ENCODE measurements at places on chromosomes 4 and X.

GRCh38 chr4:143352720-143353119, 16.0 kb downstream of the GAB1 start:
- DNase-seq: no peak

DNA sequence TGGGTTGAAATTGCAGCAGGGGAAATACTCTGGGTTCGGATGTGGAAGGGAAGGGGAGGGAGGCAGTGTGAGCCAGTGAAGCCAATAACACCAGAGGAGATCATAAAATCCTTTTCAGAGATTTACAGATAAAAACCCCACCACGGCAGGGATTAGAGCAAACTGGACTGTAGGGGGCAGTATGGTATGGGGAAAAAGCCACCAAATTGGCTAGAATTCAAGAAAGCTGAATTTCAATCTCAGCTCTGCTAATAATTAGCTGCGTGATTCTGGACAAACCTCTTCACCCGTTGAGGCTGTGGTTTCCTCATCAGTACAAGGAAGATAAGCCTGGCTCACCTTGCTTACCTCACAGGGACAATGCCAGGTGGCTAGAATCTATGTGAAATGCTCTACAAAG, 108.1 kb downstream of the ATG4A start:
- no peak for DNase-seq

GRCh38 chr4:86957215-86957614, 22.4 kb downstream of the AFF1 start:
- DNase-seq: no peak

DNA sequence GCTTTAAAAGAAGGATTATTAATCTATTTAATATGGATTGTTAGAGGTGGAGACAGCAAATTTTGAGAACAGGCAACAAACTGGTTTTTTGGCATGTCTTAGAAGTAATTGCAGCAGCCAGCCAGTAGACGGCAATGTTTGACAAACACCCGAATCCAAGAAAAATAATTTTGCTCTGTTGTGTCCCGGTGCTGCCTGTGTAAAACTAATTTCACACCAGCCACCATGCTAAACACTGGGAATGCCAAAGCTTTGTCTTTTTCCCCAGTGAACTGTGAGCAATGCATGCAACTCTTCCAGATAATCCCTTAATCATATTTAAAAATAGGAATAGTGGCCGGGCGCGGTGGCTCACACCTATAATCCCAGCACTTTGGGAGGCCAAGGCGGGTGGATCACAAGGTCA, 25.9 kb downstream of the SMIM31 start:
- DNase-seq: peak; percentile 3

DNA sequence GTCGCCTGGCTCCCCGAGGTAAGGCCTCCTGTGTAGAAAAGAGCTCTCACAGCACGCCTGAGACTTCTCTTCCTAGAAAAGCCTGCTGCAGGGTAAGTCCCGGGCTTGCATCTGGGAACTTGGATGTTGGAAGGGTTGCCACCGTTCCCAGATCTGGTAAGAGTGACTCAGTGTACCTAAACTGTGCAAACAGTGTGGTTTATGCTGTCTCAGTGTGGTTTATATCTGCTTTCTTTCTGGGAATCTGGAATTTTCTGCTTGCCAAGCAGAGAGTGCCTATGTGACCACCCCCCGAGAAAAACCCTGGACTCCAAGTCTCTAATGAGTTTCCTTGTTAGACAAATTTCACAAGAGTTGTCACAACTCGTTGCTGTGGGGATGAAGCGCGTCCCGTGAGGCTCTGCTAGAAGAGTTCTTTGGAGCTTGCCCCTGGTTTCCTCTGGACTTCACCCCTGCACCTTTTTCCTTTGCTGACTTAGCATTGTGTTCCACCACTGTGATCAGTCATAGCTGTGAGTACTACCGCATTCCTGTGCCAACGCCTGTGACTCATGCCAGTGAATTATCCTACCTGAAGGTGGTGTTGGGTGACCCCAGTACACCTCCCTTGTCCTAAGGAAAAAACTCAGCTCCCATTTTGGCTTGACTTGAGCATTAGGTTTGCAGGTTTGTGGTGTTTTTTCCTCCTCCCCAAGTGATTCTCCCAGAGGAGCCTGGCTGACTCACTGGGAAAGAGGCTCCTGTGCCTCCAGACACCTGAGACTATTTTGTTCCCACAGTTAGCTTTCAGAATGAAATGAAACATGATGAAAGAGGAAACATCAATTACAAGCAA, 14.5 kb downstream of the SLC2A9 start:
- no peak for DNase-seq

GRCh38 chr4:141155586-141155985, 22.3 kb upstream of the RNF150 start:
- DNase-seq: no peak

Measured in CD4-positive, alpha-beta T cell treated with Interleukin-2 at 100 ng/mL for 4 hours (primary cell).